CD4-positive, alpha-beta T cell treated with Interleukin-4 for 1 hour (primary cell): ENCODE measurements at places on chromosomes 2 and 18.

GRCh38 chr2:113060396-113060795, 1.4 kb downstream of the IL36RN start:
- no peak for DNase-seq

GRCh38 chr2:229920011-229920641, 1.7 kb downstream of the TRIP12 start:
- peak; percentile 57 for DNase-seq

GRCh38 chr2:171319164-171319810, 114.5 kb downstream of the METTL8 start:
- DNase-seq, result no peak

DNA sequence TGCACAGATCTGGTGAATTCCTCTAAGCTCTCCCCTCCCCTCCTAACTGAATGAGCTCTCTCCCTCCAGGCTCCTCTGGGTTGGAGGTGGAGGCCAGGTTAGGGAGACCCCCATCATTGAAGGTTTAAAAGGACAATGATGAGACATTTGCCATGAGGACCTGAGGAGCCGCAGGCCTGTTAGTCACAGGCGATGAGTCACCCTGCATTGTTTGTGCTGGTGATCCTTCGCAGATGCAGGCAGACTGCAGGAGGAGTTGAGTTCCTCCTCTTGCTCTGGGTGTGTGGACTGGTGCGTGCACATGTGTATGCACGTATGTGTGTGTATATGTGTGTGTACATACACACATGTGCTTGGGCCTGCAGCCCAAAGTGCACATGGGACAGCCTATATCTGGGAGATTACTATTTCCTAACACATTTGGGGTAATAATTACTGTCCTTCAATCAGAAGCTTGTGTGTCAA, 42.0 kb downstream of the MCFD2 start:
- peak; percentile 54 for DNase-seq

GRCh38 chr18:45197526-45197970, 417.7 kb upstream of the SLC14A2 start:
- no peak for DNase-seq

DNA sequence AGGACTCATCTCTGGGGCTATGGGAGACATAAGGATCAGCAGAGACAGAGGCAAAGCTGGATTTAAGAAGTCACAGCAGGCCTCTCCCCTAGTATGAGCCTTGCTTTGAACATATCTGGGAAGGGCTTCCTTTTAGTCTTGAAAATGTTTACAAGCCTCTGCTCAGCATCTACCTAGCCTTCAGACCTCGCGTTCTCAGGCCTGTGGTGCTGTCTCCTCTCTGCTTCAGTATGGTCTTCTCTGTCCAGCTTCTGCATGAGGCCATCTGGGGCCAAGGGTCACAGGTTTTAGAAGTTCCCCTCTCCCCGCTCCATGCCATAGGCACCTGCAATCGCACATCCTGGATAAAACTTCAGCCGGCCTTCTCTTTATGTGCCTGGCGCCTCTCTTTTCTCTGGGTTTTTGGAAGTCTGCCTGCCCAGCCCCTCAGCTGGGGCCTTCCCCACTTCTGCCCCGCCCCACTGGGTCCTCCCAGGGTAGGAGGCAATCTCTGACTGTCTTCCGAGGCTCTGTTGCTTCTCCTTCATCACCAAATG, 7.1 kb downstream of the ACTG2 start:
- no peak for DNase-seq

DNA sequence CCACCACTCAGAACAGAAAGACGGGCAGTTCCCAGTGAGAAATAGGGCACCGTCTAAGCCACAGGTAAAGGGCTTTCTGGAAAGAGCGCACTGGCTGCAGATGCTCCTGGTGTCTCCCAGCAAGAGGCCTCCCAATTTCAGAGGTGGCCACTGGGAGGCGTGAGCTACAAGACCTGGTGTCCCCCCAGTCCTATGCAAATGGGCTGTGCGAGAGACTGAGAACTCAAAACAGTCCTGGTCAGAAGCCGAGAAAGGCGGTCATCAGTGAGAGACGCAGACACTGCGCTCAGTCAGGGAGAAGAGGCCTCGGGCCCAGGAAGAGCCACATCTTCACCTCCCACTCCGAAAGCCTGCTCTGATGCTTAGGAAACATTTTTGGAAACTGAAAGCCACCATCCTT, 179.5 kb downstream of the EIPR1 start:
- no peak for DNase-seq

- no peak for DNase-seq
Measured at GRCh38 chr2:51812138-51812866, 780.4 kb upstream of the NRXN1 start.

DNA sequence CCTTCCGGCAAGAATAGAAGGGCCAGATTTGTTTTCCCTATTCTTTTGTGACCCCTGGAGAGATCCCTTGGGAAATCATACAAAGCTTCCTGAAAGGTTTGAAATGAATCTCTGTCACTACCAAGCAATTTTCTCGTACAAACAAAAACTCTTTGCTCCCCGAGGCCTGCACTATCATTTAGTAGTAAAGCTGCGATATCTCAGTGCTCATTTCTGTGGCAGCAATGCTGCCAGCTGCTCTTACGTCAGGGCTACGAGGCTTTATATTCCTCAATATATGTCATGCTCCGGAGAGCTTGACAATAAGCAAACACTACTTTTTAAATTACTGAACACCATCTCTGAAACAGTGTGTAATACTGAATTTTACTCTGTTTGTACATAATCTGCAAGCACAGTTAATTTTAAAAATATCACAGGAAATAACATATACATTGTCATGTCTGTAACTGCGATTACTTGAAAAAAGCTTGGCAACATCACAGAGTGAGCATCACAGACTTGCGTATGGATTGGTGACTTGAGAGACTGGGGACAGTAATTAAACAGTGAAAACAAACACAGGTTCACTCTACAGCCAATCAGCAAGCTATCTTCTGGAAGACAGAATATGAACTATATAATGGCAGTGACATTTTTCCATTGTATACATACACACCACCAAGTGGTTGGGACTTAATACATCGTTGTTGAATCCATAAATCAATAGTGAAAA, 403.3 kb upstream of the NETO1 start:
- DNase-seq, result no peak

DNA sequence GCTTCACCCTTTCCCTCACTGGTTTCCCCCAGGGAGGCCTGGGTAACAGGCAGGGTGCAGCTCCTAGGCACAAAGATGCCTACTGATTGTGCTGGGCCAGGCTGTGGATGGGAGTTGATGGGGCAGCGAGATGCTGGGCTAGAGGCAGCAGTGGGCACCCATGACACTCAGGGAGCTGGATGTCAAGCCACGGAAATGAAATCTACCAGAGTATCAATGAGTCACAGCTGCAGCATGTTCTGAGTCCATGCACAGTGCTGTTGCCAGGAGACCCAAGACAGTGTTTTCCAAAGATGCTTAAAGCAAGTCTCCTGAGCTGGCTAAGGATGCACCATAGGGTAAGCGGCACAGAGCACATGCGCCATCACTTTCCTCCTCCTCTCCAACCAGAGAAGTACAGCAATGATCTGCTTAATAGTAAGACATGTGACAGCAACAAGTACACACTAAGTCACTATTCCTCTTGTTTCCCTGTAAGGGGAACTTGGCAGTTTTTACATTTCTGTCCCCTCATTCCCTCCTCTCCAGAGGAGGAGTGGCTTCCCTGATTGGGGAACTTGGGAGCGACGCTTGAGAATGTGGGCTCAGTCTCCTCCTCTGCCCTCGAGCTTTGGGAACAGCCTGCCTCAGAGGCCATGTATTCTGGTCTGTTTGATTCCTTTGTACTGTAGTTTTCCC, 57.2 kb downstream of the CDC42EP3 start:
- no peak for DNase-seq
